ENCODE measurements at places on chromosomes 12 and 14. TPM values are rescaled to one million over a fixed set of nuclear protein-coding genes. Genes with fewer than 3 reads are reported as not detected.

The NFATC4 gene
- polyA plus RNA-seq: 60.1 TPM

The CLEC1B gene
- polyA plus RNA-seq: 1.6 TPM

The FLVCR2 gene
- polyA plus RNA-seq: 10.3 TPM

The GLT8D2 gene
- 8.4 TPM for polyA plus RNA-seq

The HOXC12 gene
- polyA plus RNA-seq: not detected

The RGS6 gene
- 0.62 TPM for polyA plus RNA-seq

The MGST1 gene
- 34.8 TPM for polyA plus RNA-seq

DNA sequence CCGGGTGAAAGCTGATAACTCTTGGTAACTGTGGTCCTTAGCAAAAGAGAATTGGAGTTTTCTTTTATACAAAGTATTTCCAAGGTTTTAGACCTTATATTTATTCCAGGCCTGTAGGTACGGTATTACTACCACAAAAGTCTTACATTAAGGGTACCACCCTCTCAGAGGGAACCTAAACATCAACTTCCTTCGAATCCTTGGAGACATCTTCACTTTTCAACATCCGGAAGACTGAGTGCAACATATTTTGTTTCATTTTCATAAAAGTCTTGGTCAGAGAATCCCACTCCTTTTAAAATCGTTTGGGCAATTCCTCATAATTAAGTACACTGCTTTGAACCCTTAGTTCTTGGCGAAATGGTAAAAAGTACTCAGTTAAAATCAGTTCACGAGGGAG is 1.2 kb downstream of the CNOT2 start:
- no peak for DNase-seq

DNA sequence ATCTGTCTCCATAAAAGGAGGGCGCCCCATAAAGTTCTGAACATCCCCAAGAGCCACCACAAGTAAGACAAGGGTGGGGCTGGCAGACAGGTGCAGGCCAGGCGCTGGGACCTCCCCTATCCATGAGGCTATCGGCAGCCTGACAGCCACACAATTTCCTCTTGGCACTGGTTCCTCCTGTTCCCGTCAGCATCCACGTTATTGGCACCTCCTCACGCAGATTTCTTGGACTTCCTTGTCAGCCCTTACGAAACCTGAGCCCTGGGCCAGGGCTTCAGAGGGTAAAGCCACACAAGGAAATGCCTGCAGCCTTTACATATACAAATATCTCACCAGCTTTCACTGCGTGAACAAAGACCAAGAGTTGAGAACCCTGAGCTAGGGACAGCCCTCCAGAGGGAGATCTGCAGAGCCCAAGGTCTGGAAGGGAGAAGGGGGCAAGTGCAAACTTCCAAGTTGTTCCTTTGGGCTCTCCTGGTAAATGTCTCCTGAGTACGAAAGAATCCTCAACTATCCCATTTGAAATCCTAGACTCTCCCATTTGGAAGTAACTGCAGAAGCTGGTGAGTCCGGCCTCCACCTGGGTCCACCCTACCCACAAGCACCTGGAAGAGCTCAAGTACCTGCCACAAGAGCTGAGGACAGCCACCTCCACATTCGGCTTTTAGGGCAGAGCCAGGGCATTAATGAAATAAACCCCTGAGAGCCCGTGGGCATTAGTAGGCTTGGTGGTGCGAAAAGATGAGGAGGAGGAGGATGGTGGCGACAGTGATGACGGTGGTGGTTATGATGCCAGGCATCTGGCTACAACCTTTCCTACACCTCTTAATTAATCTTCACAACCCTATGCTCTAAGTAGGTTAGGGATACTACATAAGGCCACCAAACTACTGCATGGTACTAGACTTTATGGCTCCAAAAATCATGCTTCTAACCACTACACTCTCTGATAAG is 5.5 kb upstream of the TC2N start:
- no peak for DNase-seq

DNA sequence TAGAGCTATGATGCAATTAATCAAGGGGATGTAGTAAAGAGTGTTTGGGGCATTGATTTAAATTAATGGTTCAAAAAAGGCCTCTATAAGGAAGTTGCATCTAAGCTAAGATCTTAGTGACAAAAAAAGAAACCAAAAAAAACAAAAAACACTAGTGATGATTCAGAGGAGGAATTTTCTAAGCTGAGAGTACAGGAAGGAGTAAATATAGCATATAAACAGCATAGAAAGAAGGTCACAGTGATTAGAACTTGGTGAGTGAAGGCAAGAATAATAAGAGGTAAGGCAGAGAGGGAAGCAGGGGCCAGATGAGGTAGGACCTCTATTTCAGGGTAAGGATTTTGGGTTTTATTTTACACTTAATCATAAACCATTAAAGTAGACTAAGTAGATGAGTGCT is 48.0 kb upstream of the PDZRN4 start:
- no peak for DNase-seq

DNA sequence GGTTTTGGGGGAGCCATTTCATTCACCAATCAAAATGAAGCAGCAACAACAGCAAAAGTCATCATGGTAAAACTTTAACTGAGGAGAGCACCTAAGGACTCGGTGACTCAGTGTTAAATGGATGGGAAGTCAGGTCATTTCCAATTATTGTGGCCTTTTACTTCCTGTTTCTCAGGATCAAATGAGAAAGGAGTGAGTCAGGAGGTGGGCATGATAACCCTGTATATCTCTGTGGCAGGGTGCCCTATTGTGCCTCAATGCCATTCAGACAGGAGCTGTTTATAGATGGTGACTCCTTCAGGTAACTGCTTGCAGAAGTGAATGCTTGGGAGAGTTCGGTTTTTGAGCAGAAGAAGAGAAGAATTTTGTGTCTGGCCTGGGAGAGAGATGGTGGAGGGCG is 135.5 kb upstream of the CPM start:
- no peak for DNase-seq

GRCh38 chr12:44848703-44849085 is 27.4 kb downstream of the NELL2 start:
- DNase-seq: no peak

- no peak for DNase-seq
These were observed 13.2 kb downstream of the OTX2 start for GRCh38 chr14:56797003-56797568.

DNA sequence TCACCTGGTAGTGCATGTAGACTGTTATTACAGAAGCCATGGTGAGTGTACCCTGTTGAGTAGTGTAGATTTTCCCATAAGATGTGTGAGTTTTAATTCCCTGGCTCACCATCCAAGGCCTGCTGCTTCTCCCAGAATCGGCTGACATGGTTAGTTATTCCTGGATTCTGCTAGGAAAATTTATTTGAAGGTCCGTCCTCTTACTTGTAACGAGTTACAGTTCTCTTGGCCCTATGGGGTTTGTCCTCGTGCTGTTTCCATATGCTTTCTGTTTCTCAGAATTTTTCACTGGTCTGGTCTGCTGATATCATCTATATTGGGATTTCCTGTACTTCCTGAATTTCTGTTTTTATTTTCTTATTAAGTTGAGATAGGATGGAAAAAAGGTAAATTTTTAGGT is 423.3 kb upstream of the RGS6 start:
- no peak for DNase-seq

DNA sequence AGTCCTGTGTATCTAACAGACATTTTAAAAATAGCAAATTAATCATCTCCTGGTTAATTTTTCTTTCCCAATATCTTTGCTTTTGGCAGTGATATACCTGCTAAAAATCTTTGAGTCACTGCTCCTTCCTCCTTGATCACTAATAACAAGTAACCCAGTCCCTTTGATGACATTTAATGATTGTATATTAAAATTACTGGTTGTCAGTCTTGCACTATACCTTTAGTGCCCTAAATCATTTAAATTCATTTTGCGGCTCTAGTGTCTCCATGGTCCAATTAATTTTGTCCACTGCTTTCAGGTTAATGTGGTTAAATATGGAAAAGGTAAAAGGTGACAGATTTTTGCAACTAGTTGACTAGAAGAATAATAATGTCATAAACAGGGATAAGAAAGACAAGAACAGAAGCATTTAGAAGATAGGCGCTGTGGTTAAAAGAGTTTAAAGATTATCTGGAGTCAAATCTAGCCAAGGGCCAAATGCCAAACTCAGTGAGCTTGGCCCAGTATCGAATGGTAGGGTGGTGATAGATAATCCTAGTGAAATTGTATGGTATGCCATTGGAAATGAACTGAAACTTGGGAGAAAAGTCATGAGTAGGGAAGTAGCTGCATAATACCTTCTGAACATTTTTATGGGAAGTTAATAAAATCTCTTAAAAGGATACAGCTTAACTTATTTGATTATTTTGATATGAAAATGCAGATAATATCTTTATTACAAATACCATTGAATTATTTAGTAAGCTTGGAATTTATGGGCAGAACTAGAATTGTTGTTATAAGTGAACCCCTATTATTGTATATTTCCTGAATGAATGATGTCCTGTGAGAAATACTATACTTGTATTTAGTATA is 115.0 kb downstream of the PCNX1 start:
- no peak for DNase-seq

- DNase-seq: no peak
These were observed 32.0 kb upstream of the VPS37B start for GRCh38 chr12:122927756-122928403.

- DNase-seq: no peak
These were observed 423.2 kb downstream of the GLT1D1 start for GRCh38 chr12:129276361-129277060.

GRCh38 chr14:96088074-96088473 is 48.9 kb downstream of the C14orf132 start:
- no peak for DNase-seq
